Iris pigment epithelial cell (primary cell): ENCODE measurements at places on chromosomes 1 and 21.

DNA sequence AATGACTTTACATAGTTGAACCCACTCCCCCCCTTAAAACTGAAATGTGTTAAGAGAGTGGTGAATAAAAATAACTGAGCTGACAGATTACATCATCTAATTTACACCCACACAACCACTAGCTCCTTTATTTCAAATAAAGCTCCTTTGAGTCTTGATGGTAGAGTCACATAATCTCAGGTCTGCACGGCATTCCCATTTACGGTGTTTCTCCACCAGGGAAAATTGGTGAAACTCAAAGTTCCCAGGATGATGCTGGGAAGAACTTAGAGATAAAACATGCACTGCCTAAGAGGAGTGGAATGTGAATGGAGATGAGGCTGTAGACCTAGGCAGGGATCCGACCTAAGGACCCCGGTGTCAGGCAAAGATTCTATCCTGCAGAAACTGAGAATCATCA lies 727.8 kb upstream of the ADAMTS5 start:
- no peak for DNase-seq

GRCh38 chr1:147912553-147912952 lies 10.0 kb downstream of the GJA8 start:
- DNase-seq: no peak

DNA sequence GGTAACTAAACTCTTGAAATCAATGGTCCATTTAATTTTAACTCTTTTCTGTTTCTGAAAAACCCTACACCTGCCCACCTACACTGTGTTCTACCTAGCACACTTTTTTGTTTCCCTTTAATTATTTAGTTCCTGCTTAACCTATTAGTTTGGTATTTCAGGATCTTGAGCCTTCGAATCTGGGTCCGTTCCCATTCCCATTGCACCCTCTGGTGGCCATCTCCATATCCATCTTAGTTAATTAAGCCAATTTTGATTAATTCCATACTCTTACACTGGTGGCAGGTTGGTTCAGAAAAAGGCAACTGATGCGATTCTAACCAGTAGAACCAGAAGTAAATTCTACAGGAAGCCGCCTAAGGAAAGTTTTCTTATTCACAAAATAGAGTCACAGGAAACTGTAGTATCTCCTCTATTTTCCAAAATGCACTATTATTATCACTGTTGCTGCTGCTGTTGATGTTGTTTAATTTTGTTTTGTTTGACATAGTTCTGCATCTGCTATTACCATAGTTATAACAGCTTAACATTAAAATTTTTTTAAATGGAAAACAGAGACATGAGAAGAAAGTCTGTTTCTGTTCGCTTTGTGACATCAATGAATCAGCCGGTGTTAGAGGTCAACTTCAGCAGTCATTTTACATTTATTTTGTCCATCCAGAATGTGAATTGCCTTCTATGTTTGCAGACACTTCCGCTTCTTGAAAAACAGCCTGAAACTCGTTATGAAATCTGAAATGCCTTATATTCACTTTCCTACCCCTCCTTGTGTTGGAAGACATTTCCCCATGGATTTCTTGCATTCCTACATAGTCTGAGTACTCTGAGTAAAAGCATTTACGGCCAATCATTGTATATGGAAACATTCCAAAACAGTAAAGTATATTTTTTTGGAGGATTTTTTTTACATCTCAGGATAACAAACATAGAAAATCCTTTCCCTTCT lies 115.5 kb upstream of the NCAM2 start:
- DNase-seq: peak; percentile 23

GRCh38 chr1:94862718-94863117 lies 42.6 kb downstream of the SLC44A3 start:
- no peak for DNase-seq

- DNase-seq: peak; percentile 73
Measured at GRCh38 chr1:119743776-119744597, 24.7 kb downstream of the HMGCS2 start.

GRCh38 chr21:41402231-41402630 lies 23.8 kb upstream of the MX1 start:
- DNase-seq: no peak

- DNase-seq: no peak
Measured at GRCh38 chr1:157540160-157540748, 12.1 kb downstream of the FCRL5 start.
